ENCODE measurements at places on chromosomes 3 and 15. TPM values are rescaled to one million over a fixed set of nuclear protein-coding genes. Genes with fewer than 3 reads are reported as not detected.
A peak's percentile ranks its signal among the peaks of the same experiment; 100 is the strongest.

IL20RB gene
- total RNA-seq = 0.23 TPM

FBXL2 gene
- 28.7 TPM for total RNA-seq

SLC24A5 gene
- total RNA-seq = not detected

DNA sequence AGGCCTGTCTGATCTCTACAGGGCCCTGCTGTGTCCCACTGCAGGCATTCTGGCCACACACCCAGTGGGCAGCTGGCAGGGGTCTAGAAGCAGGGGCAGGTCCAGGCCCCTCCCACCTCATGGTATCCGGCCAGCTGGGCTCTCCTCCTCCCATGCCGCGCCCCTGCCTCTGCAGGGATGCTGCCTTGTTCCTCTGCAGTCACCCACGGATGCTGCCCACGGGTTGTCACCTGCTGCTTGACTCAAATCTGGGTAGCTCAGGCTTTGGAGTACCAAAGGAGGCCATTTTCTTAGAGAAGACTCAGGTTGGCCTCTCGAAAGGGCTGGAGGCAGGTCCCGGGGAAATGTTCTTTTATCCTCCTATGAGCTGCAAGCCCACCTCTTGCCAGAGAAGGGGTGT is 25.0 kb downstream of the EFCAB12 start:
- DNase-seq = no peak
- H3K4me3 ChIP-seq = no peak overlapping the region
- H3K4me1 ChIP-seq = peaks cover 2% of the 10 kb centered on the region
- no peaks in the 10 kb centered on the region for H3K36me3 ChIP-seq

GRCh38 chr15:98902931-98903330 is 104.7 kb downstream of the PGPEP1L start:
- H3K27ac ChIP-seq = no peak overlapping the region
- H3K27me3 ChIP-seq = no peaks in the 10 kb centered on the region
- DNase-seq = no peak
- peaks cover 8% of the 10 kb centered on the region for H3K36me3 ChIP-seq
- H3K4me3 ChIP-seq = no peak overlapping the region

DNA sequence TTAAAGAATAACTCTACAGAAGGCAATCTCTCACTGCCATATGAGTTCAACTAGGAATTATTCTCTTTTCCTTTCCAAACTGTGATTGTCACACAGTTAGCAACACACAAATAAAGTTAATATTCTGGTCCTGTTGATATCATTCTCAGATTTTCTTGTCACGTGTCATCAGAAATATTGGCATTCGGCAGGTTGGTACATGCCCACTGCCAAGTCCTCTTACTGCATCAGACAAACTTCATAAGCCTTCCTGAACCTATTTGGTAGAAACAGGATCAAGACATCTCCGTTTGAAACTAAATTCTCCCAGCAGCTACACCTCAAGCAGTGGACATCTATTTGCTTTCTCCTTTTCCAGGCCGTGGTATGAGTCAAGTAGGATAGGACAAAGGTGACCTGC is 177.9 kb upstream of the SOX2 start:
- H3K36me3 ChIP-seq = no peaks in the 10 kb centered on the region
- H3K27me3 ChIP-seq = no peaks in the 10 kb centered on the region
- no peak for DNase-seq
- no peaks in the 10 kb centered on the region for H3K4me1 ChIP-seq
- H3K4me3 ChIP-seq = no peak overlapping the region

- no peak overlapping the region for H3K4me3 ChIP-seq
- no peak overlapping the region for H3K27ac ChIP-seq
- peaks cover 3% of the 10 kb centered on the region for H3K4me1 ChIP-seq
- no peaks in the 10 kb centered on the region for H3K27me3 ChIP-seq
Observed at GRCh38 chr3:45244356-45244755, 18.3 kb upstream of the TMEM158 start.

- H3K27ac ChIP-seq = no peak overlapping the region
- no peaks in the 10 kb centered on the region for H3K4me1 ChIP-seq
- no peak overlapping the region for H3K4me3 ChIP-seq
- no peaks in the 10 kb centered on the region for H3K27me3 ChIP-seq
Observed at GRCh38 chr3:41711651-41712050, 250.3 kb downstream of the ULK4 start.

- H3K4me3 ChIP-seq = no peak overlapping the region
- H3K36me3 ChIP-seq = no peaks in the 10 kb centered on the region
- H3K27me3 ChIP-seq = no peaks in the 10 kb centered on the region
- no peaks in the 10 kb centered on the region for H3K4me1 ChIP-seq
- DNase-seq = no peak
Observed at GRCh38 chr15:47616876-47617275, 100.4 kb upstream of the SEMA6D start.

- peak overlapping the region; percentile 51 for H3K27ac ChIP-seq
- H3K36me3 ChIP-seq = no peaks in the 10 kb centered on the region
- no peak overlapping the region for H3K4me3 ChIP-seq
- no peak for DNase-seq
- H3K27me3 ChIP-seq = no peaks in the 10 kb centered on the region
Observed at GRCh38 chr3:24119321-24119751, 174.2 kb downstream of the NR1D2 start.

- no peaks in the 10 kb centered on the region for H3K4me1 ChIP-seq
- no peaks in the 10 kb centered on the region for H3K27me3 ChIP-seq
- H3K36me3 ChIP-seq = no peaks in the 10 kb centered on the region
- H3K4me3 ChIP-seq = no peak overlapping the region
- no peak overlapping the region for H3K27ac ChIP-seq
Observed at GRCh38 chr3:196144383-196145105, 62.7 kb upstream of the TFRC start.

- no peaks in the 10 kb centered on the region for H3K36me3 ChIP-seq
- no peaks in the 10 kb centered on the region for H3K4me1 ChIP-seq
- DNase-seq = no peak
- H3K27ac ChIP-seq = no peak overlapping the region
- no peak overlapping the region for H3K4me3 ChIP-seq
- no peaks in the 10 kb centered on the region for H3K27me3 ChIP-seq
Observed at GRCh38 chr3:94626573-94626972, 563.7 kb downstream of the NSUN3 start.

GRCh38 chr3:49611719-49612118 is 57.4 kb downstream of the BSN start:
- H3K27ac ChIP-seq = no peak overlapping the region
- H3K36me3 ChIP-seq = no peaks in the 10 kb centered on the region
- no peaks in the 10 kb centered on the region for H3K27me3 ChIP-seq

- DNase-seq = no peak
- H3K4me3 ChIP-seq = no peak overlapping the region
- no peaks in the 10 kb centered on the region for H3K27me3 ChIP-seq
- no peaks in the 10 kb centered on the region for H3K36me3 ChIP-seq
Observed at GRCh38 chr3:136207489-136208115, 11.5 kb upstream of the MSL2 start.

GRCh38 chr3:193499136-193499770 is 55.4 kb downstream of the ATP13A4 start:
- DNase-seq = no peak
- H3K27me3 ChIP-seq = no peaks in the 10 kb centered on the region
- H3K36me3 ChIP-seq = no peaks in the 10 kb centered on the region
- no peak overlapping the region for H3K4me3 ChIP-seq
